ENCODE measurements at places on chromosomes 2 and 18.

DNA sequence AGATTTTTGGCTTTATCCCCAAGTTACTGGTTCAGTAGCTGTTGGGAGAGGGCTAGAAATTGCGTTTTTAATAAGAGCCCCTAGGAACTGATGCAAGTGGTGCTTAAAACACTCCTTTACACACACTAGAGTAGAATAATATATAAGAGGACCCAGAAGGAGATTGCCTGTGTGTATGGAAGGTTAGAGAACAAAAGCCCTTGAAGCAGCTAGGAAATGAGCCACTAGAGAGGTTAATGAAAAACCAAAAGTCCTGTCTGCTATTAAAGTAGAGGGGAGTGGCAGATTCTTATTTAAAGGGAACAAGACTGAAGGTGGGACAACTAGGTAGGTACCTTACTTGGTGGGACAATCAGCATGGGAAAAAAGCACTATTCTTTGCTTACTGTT, 14.4 kb upstream of the SLC39A10 start:
- no peak for DNase-seq

- no peak for DNase-seq
Observed at GRCh38 chr2:37589298-37589697, 82.1 kb downstream of the CDC42EP3 start.

GRCh38 chr2:46315103-46315890, 18.1 kb downstream of the EPAS1 start:
- DNase-seq: no peak

DNA sequence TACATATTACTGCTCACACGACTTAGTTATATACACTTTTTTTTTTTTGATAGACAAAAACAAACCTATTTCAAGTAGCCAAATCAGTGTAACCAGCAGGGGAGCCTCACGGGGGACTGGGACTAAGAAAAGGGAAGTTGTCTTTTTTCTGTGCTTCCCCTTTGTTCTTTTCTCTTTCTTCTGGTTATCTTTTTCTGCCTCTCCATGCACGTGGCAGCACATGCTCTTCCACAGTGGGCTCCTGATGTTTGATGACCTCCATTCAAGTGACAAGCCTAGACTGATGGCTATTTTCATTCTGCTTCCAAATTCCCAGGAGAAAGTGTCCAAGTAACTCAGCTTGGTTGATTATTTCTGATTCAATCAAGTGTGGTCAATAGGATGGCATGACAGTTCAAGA, 98.2 kb upstream of the STK39 start:
- no peak for DNase-seq

- DNase-seq: no peak
Observed at GRCh38 chr2:172249334-172249733, 146.6 kb upstream of the DLX2 start.

DNA sequence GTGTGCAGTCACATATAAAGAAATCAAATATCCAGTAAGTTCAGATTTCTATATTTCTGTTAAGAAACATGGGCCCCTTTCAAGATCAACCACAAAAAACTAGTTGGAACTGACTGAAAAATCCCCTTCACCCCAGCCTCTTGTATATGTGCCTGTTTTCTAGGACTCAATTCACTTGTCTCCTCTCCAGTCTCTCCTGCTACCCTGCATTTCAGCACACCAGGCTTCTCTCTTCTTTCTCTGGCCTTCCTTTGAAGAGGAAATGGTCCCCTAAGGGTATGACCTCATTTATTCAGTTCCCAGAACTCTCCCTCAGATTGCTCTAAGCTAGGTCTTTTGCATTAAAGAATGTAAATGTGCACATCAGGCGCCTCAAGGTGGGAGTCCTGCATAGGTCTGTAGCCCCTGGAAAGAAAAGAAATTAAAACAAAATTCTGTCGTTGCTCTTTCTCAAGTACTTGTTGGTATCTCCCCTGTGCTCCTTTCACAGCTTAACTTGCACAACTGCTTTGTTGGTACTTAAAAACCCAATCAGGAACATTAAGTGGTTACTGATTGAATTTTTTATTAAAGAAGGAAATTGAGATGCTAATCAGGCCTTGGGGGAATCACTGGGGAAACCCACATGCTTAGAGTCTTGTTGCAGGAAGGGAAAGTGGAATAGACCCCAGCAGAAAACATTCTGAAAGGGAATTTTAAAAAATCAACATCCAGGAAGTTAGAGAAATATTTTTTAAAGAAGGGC, 278.4 kb downstream of the AGPS start:
- no peak for DNase-seq

DNA sequence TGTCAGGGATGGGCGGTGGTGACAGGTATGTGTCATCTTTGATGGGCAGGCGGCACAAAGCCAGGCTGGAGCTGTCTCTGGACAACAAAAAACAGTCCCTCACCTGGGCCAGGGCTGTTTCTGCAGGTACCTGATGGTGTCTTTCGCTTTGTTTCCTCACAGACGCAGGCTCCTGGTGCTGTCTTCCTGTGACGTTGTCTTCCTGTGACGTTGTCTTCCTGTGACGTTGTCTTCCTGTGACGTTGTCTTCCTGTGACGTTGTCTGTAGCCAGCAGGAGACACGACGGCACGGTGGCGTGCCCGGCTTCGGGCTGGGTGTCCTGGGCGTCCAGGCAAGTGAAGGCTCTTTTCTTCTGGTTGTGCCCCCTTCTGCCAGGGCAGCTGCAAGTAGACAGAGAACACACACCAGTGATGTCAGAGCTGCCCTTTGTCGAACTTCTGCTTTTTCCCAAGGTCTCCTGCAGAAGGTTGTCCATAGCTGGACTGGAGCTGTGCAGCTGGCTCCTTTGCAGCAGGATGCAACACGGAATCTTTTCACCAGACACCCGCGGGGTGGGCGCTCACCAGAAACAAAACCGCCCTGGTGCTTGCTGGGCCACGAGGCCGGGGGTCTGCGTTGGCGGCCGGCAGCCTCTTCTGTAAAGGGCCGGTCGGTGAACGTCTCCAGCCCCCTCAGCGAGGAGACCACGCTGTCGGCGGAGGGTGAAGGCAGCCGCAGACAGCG, 21.1 kb downstream of the GPR35 start:
- DNase-seq: no peak

DNA sequence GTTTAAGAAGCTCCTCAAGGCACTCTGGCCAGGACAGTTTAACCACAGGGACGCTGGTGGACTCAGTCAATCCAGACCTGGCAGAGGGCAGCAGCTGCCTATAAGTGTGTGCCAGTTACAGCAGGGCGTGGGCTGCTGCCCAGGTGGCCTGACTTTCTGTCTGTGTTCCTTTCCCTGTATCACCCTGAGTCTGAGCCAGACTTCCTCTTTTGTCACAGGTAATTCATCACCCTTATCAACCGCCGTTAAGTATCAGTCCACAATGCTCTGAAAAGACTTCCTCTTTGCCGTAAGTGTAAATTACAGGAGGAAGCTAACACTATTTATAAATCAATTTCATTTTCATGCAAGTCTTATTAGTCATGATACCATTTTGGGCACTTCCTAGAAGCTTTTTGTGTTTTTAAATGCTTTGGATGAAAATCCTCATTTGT, 7.0 kb downstream of the LPIN1 start:
- DNase-seq: no peak

DNA sequence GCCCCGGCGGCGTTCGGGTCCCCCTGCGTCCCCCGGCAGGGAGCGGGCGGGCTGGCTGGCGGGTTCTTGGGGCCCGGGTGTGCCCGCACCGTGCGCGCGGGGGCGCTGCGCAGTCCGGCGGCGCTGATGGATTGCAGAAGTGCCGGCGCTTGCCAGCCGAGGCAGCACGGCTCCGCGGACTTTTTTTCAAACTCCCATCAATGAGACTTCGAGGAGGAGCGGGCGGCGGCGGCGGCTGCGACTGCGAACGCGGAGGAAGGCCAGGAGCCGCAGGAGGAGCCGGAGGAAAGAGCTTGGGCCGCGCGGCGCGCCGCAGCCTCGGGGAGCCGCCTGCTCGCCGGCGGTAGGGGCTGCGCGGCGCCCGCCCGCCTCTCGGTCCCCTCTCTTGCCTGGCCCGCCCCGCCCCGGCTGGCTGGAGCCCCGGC, at the start of gene GLI2:
GLI2 (plus strand) TSS at position 123 of the 425 bp plus-strand sequence. CDS start 61,453 bp downstream, outside the sequence.
- no peak for DNase-seq

- DNase-seq: no peak
Observed at GRCh38 chr2:10709290-10709939, 12.0 kb upstream of the ATP6V1C2 start.
